Brain (organoid and tissue), 16 donors: ENCODE measurements at places on chromosomes 13 and 19.

GRCh38 chr13:52128714-52129700 lies at the start of gene NEK5:
Gene NEK5, minus strand, starts transcription at chr13:52129073. Its CDS starts 1,591 bp downstream, at chr13:52127482.
- DNase-seq = peak; percentile 70

DNA sequence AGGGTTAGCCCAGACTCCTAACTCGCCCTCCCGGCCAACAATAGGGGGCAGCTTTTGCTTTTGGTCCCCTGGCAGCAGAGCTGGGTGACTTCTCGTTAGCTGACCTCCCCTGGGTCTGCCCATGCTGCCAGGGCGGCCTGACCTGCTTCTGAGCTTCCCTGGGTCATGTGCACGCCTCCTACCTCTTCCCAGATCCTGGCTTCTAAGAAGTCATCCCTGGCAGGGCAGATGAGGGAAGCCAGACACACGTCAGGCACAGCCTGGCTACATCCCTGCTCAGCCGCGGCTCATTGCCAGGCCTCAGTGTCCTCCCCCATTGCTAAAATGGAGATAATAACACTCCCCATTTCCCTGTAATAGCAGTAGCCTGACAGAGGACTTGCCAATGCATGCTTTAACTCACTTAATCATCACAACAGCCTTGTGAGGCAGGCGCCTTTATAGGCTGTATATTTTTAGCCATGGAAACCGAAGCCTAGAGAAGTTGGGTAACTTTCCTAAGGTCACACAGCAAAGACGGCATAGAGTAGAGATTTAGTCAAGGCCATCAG lies 2.1 kb downstream of the KCNK6 start:
- no peak for DNase-seq

DNA sequence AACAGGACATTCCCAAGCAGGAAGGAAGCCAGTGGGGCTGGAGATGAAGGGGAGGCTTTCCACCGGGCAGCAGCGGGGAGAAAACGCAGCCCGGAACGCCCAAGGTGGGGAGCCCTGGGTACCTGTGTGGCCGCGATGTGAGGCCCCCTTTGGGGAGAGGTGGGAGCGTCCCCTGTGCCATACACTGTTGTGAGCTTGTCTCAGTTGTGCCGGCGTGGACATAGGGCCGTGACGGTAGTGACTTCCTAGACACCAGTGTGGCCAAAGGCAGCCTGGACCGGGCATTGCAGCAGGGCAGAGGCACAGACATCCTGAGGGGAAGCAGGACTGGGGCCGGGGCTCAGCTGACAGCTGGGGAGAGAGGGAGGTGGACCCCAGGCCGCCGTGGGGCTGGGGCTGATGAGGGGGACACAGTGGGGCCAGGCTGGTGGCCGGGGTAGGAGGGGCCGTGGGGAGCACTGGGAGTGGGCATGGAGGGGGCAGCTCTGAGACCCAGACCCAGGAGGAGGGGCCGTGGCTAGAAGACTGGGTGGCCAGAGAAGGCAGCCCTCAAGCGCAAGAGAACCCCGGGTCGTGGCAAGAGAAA lies 38.5 kb upstream of the TFDP1 start:
- DNase-seq = no peak

GRCh38 chr13:113814435-113814821 lies 49.4 kb downstream of the GAS6 start:
- no peak for DNase-seq

- no peak for DNase-seq
Observed at GRCh38 chr13:65605396-65605795, 1624.7 kb downstream of the PCDH9 start.

DNA sequence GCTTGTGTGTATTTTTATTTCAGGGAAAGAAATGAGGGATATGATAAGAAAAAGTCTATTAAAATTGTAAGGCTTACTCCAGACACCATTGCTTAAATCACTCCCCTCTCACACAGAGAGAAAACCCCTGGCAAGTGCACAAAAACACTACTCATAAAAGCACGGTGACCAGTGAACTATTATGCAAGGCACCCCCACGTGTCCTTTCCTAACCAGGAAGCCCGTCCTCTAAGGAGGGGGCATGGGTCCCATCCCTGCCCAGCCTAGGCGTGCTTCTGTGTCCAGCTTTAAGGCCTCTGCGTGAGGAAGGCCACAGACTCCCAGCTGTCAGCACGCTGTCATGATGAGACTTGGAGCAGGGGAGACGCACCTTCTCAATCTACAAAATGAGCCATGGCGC lies 83.5 kb downstream of the SLC7A1 start:
- no peak for DNase-seq

DNA sequence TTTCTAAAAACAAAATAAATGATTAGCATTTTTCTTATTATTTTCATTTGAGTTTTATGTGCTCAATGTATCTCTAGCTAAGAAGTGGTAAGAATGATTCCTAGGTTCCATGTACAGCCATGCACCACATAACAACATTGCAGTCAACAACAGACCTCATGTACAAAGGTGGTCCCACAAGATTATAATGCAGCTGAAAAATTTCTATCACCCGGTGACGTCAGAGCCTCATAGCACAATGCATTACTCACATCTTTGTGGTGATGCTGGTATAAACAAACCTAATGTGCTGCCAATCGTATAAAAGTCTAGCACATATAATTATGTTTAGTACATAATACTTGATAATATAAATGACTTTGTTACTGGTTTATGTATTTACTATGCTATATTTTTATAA lies 120.5 kb downstream of the SLC7A1 start:
- DNase-seq = no peak

DNA sequence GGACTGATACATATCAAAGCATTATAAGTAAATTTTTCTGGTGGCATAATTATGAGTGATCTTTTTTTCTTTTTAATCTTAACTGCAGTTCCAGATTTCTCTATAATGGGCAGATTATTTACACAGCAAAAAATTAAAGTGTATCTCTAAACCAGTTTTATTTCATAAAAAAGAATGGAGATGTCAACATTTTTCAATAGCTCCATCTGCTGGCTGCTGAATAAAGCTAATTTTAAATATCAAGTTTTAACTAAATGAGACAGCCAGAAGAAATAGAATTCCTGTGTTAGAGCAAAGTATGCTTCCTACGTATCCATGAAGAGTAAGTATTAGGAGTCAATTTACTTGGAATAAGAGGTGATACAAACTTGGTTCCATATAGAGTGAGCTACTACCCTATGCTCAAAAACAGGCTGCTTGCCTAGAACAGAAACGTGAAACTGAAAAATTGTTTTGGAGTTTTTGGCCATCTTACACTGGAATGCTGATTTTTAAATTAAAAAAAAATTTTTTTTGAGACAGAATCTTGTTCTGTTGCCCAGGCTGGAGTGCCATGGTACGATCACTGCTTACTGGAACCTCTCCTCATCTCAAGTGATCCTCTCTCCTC lies 5.0 kb upstream of the PDS5B start:
- peak; percentile 60 for DNase-seq

- no peak for DNase-seq
Observed at GRCh38 chr13:100512422-100512821, 76.2 kb downstream of the GGACT start.

DNA sequence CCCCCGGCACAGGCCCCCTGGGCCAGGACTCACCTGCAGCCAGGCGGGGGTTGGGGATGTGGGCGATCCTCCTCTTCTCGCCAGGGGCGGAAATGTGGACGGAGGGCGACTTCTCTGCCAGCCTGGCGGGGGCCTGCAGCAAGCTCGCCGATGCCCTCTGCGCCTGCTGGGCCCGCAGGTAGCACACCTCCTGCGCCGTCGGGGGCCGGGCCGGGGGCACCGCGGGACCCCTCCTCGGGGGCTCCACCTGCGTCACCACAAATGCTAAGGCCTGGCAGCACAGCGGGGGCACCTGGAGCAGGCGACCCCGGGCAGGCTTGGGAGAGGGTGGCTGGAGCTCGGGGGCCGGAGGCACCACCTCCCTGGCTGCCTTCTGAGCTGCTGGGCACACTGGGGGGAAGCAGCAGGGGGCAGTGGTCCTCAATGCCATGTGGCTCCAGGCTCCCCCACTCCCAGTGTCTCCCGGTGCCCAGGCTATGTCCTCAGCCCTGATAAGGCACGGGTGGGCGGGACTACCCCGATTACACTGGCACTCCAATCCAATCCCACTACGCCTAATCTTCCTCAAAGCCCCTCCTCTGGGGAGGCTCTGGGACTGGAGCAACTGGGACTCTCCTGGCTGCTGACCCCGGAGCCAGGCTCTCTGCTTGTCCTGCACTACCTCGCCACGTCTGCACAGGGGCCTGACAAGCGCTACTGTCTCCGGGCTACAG lies 11.6 kb upstream of the ATP8B3 start:
- no peak for DNase-seq

DNA sequence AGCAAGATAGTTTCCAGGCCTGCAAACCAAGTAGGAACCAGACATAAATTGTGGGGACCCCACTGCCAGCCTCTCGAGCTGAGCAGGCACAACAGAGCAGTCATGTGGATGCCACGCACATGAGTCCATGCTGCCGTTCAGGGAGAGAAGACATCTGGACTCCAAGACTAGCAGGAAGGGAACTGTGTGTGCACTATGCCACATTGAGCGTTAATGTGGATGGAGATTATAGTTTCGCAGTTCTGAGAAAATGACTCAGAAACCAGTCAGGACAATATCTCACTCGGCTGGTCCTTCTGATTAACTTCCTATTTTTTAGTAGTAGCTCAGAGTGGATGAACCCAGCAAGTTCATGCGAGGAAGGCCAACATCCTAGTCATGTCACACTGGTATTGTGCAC lies 124.9 kb downstream of the CRYL1 start:
- DNase-seq = no peak

DNA sequence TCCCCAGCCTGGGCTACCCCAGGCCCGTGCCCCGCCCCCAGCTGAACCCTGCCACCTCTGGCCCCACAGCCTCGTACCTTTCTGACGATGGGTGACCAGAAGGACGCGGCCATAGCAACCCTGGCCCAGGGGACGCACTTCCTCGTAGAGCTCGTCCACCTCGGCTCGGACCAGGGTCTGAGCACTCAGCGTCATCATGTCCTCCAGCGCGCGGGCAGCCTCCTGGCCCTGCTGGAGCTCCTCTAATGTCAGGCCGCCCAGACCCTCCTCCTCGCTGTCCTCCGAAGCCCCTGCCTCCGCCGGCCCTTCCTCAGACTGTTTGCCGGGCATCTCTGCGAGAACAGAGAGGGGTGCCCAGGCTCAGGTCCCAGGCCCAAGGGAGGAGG lies 975 bp downstream of the SBK2 start:
- DNase-seq = no peak

- no peak for DNase-seq
Observed at GRCh38 chr13:74743992-74744391, 609.8 kb upstream of the KLF12 start.

DNA sequence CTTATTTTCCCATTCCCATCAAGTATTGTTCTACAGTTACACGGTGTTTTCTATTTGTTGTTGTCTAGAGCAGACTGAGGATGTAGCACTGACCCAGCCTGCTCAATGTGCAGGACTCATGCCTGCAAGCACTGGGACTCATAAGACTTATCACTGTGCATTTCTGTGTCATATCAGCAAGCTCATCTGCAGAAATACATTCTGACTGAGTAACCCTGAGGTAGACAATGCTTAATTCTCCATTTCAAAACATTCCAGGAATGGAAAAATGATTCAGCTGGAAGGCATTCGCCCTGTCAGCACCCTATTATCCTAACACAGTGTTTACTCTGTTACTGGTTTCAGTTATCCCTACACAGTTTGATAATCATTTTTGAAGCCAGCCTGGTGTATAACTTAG lies 2506.4 kb downstream of the PCDH9 start:
- peak; percentile 21 for DNase-seq

GRCh38 chr13:29284726-29285125 lies 310.8 kb downstream of the SLC7A1 start:
- DNase-seq = no peak

DNA sequence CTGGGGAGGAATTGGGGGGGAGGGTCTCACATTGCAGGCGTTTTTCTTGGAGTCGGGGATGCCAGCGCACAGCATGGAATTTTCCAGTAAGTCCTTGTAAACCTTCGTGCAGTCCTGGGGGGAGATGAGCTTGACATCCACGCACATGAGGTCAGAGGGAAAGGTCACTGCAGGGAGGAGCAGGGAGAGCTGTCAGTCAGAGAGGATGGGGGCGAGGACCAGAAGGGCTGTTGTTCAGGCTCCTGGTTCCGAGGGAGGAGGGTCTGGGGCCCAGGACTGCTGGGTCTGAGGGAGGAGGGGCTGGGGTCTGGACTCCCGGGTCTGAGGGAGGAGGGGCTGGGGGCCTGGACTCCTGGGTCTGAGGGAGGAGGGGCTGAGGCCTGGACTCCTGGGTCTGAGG lies 4.0 kb downstream of the KLK7 start:
- DNase-seq = no peak
